ENCODE measurements at places on chromosomes 12 and 14.

GRCh38 chr14:105864116-105864515 lies 337.7 kb downstream of the TMEM121 start:
- no peak for DNase-seq

GRCh38 chr12:101436136-101436535 lies 28.6 kb upstream of the ARL1 start:
- DNase-seq: no peak

- DNase-seq: no peak
Measured at GRCh38 chr14:51783765-51784164, 76.6 kb upstream of the GNG2 start.

- no peak for DNase-seq
Measured at GRCh38 chr12:95674163-95674562, 116.4 kb downstream of the NTN4 start.

DNA sequence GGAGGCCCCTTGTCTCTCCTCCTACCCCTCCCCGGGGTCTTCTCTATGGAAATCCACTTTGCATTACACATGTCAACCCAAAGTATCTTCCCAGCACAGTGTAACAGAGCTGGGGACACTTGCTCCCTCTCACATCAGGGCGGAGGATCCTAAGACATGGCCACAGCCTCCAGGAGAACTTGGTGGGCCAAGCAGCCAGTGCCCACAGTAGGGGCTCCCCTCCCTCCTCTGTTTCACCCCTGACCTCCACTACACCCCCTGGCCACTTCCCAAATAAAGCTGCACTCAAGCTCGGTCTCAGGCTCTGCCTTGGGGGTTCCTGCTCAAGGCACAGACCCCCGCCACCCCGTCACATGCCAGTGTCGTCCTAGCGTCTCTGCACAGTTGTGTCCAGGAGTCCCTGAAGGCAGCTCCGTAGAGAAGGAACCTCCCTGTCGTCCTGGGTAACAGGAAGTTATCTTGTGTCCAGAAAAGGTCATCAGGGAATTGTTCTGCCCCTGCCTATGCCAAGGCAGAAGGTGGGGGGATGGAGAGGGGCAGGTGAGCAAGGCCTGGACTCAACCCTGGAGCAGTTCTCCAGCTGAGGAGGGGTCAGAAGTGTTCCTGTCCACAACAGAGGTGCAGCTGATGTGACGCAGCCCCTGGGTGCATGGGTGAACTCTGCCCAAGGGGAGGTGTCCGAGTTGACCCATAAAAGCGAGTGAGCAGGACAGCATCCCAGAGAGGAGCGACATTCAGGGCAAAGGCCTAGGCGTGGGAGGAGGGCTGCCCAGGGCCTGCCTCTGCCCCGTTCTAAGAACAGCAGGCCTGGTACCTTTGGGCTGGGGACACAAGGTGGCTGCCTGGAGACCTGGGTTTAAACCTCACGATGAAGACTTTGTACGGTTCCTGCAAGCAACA lies 25.5 kb downstream of the DIO3 start:
- no peak for DNase-seq

- DNase-seq: no peak
Measured at GRCh38 chr12:105396983-105397382, 66.5 kb downstream of the C12orf75 start.

GRCh38 chr12:69097619-69098368 lies 141.6 kb upstream of the CPSF6 start:
- DNase-seq: no peak
